ENCODE measurements at places on chromosomes 11 and 22. TPM values are rescaled to one million over a fixed set of nuclear protein-coding genes. Genes with fewer than 3 reads are reported as not detected.

The PDGFB gene
- total RNA-seq: 95.6 TPM

The APOL5 gene
- total RNA-seq: not detected

The DEUP1 gene
- total RNA-seq: not detected

The TLCD5 gene
- 4.9 TPM for total RNA-seq

The SYVN1 gene
- total RNA-seq: 5.5 TPM

The PKDREJ gene
- not detected for total RNA-seq

The HTR3B gene
- total RNA-seq: not detected

The SCGB1D2 gene
- total RNA-seq: not detected

The C11orf16 gene
- not detected for total RNA-seq

The EIF3F gene
- total RNA-seq: 235 TPM

All from endothelial cell of coronary artery (primary cell).